ENCODE measurements at places on chromosomes 1 and 21. TPM values are rescaled to one million over a fixed set of nuclear protein-coding genes. Genes with fewer than 3 reads are reported as not detected.

DNA sequence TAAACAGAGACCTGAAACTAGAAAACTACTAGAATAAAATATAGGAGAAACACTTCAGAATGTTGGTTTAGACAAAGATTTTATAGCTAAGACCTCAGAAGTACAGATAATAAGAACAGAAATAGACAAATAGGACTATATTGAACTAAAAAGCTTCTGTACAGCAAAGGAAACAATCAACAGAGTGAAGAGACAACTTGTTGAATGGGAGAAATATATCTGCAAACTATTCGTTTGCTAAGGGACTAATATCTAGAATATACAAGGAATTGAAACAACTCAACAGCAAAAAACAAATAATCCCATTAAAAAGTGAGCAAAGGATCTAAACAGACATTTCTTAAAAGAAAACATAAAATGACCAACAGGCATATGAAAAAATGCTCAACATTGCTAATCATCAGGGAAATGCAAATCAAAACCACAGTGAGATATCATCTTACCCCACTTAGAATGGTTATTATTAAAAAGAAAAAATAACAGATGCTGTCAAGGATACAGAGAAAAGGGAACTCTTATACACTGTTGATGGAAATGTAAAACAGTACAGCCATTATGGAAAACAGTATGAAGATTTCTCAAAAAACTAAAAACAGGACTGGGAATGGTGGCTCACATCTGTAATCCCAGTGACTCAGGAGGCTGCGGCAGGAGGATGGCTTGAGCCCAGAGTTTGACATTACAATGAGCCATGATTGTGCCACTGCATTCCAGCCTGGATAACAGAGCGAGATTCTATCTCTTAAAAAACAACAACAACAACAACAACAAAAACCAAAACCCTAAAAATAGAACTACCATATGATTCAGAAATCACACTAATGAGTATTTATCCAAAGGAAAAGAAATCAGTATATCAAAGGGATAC is 37.3 kb upstream of the ZSWIM5 start:
- no peak for DNase-seq

DNA sequence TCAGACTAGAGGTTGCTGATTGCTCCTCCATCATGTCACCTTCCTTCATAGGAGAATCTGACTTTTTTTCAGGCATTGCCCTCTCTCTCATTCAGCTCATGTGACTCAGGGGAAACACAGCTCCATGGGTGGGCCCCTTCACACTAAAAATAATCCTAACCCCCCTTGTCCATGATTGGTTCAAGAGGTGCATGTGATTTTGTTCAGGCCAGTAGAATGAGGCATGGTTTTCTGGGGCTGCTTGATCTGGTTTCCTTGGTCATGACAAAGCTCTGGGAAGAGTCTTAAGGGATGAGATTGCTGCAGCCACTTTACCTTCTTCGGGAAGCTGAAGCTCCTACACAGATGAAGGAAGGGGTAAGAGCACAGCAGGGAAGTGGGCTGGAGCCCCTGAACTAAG is 56.3 kb downstream of the SPAG17 start:
- no peak for DNase-seq

- no peak for DNase-seq
Observed at GRCh38 chr1:161740921-161741320, 8.7 kb upstream of the DUSP12 start.

- DNase-seq, result peak; percentile 77
Observed at GRCh38 chr1:24502065-24502708, 449 bp upstream of the RCAN3 start.

- no peak for DNase-seq
Observed at GRCh38 chr1:108884968-108885367, 8.2 kb downstream of the GPSM2 start.

DNA sequence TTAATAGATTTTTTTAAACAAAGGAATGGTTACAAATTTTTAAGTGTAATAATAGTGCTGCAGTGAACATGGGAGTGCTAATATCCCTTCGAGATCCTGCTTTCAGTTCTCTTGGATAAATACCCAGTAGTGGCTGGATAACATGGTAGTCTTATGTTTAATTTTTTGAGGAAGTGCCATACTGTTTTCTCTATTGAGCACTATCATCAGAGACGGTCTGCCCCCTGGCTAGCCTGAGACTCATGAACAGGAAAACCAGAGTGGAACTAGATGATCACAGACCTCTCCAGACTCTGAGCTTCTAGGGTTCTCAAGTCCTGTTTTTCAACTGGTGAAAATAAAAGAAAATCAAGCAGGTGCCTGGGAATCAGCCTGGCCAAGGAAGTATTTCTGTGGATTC is 97.3 kb upstream of the MARK1 start:
- DNase-seq, result no peak

DNA sequence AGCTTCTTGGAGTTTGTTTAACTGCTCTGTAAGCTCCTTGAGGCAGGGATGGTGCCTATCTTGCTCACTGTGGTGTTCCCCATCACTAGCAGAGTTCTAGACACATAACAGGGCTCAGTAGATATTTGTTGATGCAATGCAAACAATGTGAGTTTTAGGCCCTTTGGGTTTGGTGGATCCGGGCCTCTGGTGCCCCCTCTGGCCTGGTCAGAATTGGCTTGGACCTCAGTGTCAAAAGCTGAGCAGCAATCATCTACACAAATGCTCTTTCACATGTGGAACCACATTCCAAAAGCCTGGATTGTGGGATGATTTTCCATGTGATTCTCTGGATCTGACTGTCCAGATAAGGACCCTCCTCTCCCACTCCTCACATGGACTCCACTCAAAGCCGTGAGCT is 53.4 kb upstream of the BCAR3 start:
- DNase-seq, result no peak

DNA sequence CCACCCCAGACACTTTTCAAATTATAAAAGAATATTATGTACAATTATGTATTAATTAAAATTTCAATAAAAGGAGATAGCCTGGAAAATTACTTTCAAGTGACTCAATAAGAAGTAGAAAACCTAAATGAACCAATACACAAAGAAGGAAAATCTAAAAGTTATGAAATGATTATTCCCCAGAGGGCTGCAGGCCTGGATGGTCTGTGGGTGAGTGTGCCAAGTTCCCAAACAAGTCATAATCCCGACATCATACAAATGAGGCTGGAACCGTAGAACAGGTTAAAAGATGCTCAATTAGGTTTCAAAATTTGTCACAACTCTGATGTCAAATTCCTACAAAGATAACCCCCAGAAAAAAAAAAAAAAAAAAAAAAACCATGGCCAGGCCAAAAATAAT is 12.7 kb downstream of the SPATC1L start:
- DNase-seq, result no peak

DNA sequence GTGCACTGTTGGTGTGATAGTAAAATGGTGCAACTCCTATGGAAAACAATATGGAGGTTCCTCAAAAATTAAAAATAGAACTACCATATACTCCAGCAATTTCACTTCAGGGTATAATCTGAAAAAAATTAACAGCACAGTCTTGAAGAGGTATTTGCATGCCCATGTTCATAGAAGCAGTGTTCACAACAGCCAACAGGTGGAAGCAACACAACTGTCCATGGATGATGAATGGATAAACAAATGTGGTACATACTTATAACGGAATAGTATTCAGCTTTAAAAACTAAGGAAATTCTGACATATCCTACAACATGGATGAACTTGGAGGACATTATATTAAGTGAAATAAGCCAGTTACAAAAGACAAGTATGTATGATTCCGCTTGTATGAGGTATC is 8.2 kb downstream of the TTLL7 start:
- DNase-seq, result no peak

DNA sequence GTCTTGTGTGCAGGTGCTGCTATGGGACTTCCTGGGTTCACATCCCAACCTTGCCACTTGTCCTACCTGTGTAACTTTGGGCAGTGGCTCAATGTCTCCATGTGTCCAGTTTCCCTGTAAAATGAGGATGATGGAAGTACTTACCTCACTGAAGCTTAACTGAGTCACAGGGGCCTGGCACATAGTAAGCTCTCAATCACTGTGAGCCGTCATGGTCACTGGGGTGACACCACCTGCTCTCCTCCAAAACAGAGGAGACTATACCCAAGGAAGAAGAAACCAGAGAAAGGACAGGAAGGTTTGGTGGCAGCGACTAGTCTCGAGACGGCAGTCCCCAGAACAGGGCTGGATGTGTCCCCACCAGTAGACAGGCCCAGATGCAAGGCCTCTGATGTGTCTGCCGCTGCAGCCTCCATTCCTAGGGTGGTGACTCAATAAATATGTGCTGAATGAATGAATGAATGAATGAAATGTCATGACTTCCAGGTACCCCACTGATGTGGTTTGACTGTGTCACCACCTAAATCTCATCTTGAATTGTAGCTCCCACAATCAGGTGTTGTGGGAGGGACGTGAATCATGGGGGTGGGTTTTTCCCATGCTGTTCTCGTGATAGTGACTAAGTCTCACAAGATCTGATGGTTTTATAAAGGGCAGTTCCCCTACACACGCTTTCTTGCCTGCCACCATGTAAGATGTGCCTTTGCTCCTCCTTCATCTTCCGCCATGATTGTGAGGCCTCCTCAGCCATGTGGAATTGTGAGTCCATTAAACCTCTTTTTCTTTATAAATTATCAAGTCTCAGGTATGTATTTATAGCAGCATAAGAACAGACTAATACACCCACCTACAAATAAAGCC is 13.0 kb upstream of the LRP8 start:
- no peak for DNase-seq

GRCh38 chr21:17612023-17612564 is 607 bp downstream of the BTG3 start:
- DNase-seq, result no peak

DNA sequence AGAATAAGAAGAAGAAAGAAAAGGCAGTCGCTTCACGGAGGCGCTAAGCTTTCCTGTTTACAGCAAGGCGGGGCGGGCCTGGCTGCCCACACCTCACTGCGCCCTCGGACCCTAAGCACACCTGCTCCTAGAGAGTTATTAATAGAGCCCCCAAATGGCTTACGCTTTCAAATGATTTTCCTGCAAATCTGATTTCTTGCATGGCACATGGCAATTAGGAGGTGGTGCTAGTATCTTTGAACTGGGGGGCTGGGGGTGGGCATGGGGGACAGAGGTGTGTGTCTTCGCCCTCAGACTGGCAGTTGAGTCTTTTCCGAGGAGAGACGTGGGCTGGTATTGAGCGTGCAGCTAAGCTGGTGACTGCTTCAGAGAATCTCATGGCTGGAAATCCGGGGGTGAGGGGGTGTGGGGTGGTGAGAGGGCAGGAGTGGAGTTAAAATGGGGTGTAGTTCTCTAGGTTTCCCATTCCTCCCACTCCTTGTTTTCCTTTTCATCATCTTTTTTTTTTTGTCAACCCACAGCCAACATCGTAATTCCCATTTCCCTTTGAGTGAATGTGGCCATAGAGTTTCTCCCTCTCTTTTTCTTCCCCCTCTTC is 1.3 kb downstream of the S1PR1 start:
- peak; percentile 48 for DNase-seq

GRCh38 chr1:198169672-198170071 is 12.9 kb downstream of the NEK7 start:
- DNase-seq, result no peak

DNA sequence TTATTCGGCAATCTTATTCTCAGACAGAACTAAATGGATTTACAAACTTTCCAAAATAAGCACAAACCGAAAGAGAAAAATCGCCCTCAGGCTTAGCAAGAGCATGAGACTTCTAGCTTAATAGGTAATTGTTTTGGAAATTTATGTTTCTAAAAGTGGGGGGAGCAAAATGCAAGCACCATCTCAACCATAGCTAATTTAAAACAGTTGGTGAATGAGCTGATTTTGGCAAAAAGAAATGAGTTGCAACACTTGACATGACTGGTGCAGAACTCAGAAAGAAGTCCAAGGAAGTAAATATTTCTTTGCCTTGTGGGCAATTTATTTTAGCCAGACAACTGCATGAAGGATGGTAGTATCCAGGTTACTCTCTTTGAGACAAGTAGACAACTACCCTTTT is 71.5 kb upstream of the PTGFR start:
- DNase-seq, result no peak

DNA sequence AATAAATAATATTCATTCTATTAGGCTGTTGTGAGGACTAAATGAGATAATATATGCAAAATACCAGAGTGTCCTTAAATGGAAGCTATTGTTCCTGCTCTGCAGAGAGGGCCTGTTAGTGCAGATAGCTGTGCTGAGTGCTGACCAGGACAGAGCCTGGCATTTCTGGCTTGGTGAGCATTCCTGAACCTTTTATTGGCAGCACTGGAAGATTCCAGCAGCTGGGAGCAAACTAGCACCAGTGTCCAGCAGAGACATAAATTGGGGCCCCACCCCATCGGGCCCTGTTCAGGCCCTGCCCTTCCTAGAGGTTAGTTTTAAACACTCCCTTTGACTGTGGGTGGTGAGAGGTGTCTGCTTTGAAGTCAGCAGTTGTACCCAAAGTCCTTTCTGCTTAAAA is 85.9 kb upstream of the GADD45A start:
- DNase-seq, result no peak

DNA sequence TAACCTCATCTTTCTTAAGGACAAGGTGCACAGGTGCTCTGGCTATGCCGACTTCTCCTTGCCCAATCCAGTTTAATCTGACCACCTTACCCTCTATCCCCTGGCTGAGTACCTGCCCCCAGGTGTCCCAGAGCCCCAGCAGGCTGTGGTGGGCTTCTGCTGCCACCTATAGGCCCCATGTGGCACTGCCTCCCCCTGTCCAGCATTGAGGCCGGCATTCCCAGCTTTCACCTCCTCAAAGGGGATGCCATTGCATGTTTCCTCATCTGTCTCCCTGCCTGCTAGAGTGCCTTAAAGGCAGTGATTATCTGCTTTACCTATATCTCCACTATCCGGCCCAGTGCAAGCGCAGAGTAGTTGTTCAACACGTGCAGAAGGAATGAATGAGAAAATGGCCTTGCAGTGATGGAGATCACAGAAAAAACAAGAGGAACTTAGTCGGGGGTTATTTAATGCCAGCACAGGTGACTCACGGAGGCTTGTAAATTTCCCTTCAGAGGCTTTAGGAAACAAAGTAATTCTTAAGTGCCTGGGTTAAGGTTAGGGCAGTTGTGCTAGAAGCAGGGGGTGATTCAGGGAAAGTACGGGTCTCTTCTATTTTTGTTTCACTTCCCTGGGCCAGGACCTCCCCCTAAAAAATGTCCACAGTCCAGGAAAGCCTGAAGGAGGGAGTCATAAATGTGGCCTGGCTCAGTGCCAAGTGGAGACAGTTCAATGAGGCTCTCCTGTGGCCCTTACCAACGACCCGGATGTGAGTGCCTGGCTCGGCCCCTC is 131.8 kb upstream of the NGF start:
- DNase-seq, result no peak

The FAM131C gene
- not detected for total RNA-seq

The ATP5PF gene
- total RNA-seq, result 30.3 TPM

The NEGR1 gene
- total RNA-seq, result 0.03 TPM

The OLIG2 gene
- total RNA-seq, result not detected

The PDC gene
- total RNA-seq, result not detected

The CFH gene
- total RNA-seq, result 3.6 TPM

The BTBD19 gene
- 36.5 TPM for total RNA-seq

The RXFP4 gene
- not detected for total RNA-seq

The FCMR gene
- total RNA-seq, result 171 TPM

The HTR6 gene
- total RNA-seq, result 2.2 TPM

The SHE gene
- not detected for total RNA-seq

The RPF1 gene
- total RNA-seq, result 69.4 TPM

The STUM gene
- not detected for total RNA-seq

The ZNF648 gene
- not detected for total RNA-seq

The FMO1 gene
- not detected for total RNA-seq

The CYP2J2 gene
- total RNA-seq, result 0.33 TPM
